ENCODE measurements at places on chromosomes 1 and 21.
A peak's percentile ranks its signal among the peaks of the same experiment; 100 is the strongest.

GRCh38 chr1:230509281-230509977 lies 83.3 kb upstream of the PGBD5 start:
- no peak for DNase-seq

GRCh38 chr1:204335085-204335484 lies 24.6 kb downstream of the PLEKHA6 start:
- no peak for DNase-seq

DNA sequence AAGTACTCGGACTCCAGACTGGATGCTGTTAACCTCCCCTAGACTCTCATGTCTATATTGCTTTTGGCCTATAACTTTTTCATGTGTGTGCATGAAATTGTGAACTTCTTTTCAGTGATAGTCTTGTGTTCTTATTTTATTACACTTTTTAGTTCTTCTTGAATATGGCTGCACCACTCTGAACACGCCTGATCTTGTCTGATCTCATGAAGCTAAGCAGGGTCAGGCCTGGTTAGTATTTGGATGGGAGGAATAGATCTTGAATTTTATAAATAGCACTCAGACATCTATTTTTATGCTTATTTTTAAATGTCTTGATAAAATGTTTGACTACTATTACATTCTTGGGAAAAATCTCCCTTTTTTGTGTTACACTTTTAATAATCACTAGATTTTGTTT lies 22.4 kb downstream of the TCP10L start:
- DNase-seq, result no peak

DNA sequence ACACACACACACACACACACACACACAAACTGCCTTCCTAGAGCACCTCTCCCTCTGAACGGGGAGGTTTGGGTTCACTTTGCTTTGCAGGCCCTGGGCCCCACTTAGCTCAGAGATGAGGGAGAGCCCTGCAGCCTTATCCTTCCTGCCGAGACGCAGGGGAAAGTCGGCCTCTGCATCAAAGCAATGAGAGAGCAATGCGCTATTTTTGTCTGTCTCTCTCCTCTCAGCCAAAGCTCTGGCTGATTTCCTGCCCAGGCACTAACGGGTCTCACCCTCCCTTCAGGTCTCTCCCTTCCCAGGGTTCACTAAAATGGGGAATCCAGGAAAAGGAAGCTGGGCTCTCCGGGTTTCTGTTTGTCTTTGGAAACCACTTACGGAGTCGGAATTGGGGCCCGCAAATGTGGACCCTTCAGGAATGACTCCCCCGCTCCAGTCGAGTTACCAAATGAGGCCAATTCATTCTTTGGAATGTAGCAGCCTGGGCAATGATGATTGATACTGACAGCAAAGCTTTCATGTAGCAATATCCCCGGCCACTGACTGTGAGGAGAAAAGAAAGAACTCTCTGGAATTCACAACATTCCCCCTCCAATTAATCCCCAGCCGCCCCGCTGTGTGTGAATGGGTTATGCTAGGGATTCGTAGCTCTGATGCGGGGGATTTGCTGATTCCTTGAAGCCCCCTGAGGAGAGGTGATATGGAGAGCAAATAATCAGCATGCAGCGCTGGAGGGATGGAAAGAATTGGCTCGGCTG lies 61.5 kb upstream of the WLS start:
- no peak for DNase-seq

- DNase-seq, result no peak
These were observed 51.4 kb downstream of the DISC1 start for GRCh38 chr1:231678011-231678432.

- no peak for DNase-seq
These were observed 44.9 kb downstream of the C1orf198 start for GRCh38 chr1:230823426-230823825.

- DNase-seq, result no peak
These were observed 28.5 kb downstream of the SKI start for GRCh38 chr1:2256435-2257244.

DNA sequence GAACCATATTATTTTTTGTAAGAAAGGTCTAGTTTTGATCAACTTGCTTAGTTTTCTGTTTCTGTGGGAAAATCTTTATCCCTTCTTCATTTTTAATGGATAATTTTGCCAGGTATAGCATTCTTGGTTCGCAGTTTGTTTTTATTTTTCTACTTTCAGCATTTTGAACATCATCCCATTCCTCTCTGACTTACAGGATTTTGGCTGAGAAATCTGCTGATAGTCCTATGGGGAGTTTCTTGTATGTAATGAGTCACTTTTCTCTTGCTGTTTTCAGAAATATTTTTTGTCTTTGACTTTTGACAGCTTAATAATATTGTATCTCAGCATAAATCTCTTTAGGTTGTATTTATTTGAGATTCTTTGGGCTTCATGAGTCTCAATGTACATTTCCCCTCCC lies 389.1 kb downstream of the PBX1 start:
- no peak for DNase-seq

DNA sequence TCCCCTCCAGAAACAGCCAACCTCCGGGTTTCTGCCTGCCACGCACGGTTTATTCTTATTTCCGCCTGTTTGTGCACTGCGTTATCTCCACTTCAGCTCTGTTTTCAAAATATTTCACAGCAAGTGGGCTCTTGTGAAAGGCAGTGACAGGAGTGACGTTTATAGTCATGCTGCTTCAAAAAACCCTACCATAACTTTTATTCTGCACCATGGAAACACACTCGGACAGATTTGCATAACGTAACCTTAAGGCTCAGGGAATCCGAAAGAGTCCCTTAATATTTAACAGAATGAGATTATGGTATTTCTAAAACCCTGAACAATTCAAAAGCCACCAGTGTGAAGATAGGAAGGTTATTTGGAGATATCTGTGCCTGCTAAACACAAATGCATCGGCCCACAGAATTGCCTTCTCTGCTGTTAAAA lies 782 bp upstream of the SDE2 start:
- DNase-seq, result no peak

GRCh38 chr1:216632980-216633379 lies 90.2 kb downstream of the ESRRG start:
- DNase-seq, result no peak

DNA sequence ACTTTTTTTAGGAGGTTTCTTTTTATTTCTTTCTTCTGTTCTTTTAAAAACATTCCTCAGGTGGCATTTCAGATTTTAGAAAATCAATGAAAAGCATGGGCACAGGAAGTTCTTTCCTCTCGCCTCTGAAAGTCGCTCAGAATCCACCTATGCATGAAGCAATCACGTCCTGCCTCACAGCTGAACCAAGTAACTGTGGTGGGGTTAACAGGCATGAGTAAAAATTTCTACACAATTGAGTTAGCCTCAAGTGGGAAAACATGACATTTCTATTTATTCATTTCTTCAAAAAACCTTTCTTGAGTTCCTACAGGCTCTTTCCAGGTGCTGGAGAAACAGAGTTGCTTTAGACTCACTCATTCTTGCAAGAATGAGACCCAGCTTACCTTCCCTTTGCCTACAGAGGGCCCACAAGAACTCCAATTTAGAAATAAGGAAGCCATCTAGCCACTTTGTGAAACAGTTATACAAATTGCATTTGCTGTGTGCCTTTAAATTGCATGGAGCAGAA lies 508.9 kb upstream of the PKN2 start:
- DNase-seq, result no peak

GRCh38 chr1:113452921-113453770 lies 62.8 kb downstream of the MAGI3 start:
- DNase-seq, result no peak

DNA sequence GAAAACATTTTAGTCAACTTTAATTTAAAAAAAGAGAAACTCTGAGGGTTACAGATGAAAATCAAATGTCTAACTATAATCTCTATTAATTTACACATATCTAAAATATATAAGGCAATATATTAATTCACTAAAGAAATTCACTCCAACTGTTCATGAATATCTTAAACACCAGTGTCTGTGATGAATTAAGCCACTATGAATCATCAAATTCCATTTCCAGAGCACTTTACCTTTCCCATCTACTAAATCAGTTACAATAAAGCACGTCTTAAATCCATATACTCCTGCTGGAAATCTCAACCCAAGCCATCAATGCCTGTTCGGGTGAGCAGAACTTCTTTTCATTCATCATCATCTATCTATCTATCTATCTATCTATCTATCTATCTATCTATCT lies 4.3 kb downstream of the TAF5L start:
- DNase-seq, result no peak

DNA sequence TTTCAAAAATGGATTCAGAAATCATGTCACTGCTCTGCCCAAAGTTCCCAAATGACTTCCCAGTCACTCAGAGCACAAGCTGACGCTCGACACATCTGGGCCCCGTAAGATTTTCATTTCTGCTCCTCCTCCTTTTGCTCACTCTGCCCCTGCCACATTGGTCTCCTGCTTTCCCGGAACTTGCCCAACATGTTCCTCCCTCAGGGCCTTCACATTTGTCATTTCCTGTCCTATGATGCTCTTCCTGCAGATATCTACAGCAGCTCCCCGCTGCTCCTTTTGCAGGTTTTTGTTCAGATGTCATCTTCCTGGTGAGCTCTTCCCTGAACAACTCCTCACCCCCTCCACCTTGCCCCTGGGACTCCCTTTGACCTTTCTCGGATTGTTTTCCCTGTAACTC lies 58.5 kb upstream of the IVNS1ABP start:
- no peak for DNase-seq

DNA sequence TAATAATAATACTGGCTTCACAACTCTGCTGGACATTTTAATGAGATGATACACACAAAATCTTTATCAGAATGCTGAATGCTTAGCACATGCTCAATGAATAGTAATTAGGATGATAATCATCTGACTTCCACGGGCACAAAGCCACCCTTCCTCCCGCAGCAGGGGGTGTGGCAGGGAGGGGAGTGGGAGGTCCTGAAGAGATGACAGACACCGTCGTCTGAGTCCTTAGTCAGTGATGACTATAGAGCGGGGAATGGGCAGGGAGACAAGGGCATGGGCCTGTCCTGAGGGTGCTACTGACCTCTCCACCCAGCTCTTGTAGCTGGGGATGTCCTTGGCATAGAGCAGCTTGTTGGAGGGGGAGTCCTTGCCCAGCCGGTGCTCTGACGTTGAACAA lies 117.6 kb upstream of the CD34 start:
- DNase-seq, result no peak

DNA sequence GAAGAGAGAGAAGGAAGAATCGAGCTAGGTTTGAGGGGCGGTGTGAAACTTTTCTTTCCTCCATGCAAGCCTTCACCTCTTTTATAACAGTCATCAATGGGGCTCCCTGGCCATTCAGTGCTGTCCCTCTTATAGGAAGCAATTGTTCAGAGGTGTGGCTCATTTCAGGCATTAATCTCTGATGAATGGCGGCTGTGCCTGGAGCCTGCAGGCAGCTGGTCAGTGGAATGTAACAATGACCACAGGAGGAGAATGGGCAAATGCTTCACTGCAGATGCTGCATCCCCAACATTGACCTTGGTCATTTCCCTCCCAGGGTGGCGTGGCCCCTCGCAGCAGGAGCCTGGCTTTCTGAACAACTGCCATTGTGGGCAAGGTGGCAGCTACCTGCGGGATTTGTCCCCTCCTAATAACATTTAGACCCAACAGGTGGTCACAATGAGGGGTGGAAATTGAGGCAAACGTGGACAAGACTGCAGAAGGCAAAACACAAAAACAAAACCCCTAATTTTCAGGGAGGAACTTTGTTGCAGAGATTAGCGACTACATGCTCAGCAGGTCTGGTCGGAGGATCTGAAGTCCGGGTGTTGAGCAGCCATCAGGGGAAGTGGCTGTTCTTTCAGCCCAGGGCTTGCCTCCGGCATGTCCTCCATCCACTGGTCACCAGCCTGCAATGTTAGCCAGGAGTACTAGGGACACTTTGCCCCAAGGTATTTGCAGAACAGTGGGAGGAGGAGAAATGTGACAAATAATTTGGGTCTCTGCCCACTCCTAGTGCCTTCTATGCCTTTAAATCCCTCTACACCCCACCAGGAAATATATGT lies 97.3 kb upstream of the PAXBP1 start:
- no peak for DNase-seq

DNA sequence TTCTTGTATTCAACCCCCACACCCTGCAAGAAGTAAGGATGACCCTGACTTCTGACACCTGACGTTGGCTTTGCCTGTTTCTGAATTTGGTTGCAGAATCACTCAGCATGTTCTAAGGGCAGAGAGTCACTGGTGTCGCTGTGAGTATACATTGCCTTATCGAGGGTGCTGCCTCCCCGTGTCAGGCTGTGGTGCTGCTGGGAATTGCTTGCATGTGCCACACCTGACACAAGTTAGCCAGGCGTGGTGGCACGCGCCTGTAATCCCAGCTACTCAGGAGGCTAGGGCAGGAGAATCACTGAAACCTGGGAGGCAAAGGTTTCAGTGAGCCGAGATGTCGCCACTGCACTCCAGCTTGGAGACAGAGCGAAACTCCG lies 45.9 kb downstream of the WDR4 start:
- peak; percentile 23 for DNase-seq

GRCh38 chr21:43979654-43980053 lies 32.5 kb upstream of the TRAPPC10 start:
- no peak for DNase-seq

DNA sequence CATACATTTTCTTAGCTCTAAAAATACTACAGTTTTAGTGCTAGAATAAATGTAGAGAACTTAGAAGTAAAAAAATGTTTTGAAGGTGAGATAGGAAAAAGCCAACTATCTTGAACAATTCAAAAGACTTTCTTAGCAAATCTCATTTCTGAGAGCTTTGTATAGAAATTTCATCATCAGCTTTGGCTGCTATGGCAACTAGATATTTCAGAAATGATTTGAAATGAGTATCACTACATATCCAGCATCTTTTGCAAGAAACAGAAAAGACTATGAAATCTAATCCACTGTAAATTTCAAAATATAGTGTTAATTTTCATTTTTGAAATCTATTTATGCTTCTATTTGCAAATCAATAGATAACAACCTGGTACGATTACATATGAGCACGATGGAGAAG lies 57.7 kb downstream of the RGS7 start:
- DNase-seq, result no peak

- DNase-seq, result peak; percentile 22
These were observed 68.5 kb downstream of the GIPC2 start for GRCh38 chr1:78114034-78114956.

DNA sequence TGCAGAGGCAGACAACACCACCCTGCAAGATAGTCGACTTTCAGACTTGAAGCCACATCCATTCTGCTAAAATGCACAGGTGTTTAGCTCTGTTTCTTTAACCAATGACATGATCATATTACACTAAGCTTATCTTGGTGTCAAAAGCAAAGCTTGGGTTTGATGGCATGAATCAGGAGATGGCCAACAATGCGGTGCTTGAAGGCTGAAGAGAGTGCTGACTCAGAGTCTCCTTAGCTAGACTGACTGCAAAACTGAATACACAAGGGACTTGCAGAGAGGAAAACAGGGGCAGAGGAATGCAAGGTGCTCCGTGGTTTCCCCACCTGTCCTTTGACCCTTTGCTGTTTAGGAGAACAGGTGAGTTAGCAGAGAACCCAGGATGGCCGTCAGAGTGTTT lies 262.6 kb downstream of the SIPA1L2 start:
- DNase-seq, result no peak

DNA sequence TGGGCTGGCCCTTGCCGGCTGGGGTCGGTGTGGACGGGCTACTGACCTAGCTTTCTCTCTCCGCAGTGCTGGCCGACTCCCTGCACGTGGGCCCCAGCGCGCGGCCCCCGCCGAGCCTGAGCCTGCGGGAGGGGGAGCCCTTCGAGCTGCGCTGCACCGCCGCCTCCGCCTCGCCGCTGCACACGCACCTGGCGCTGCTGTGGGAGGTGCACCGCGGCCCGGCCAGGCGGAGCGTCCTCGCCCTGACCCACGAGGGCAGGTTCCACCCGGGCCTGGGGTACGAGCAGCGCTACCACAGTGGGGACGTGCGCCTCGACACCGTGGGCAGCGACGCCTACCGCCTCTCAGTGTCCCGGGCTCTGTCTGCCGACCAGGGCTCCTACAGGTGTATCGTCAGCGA lies 34.9 kb downstream of the PTGFRN start:
- no peak for DNase-seq

GRCh38 chr1:14118691-14119485 lies 418.9 kb downstream of the PRDM2 start:
- DNase-seq, result no peak
